Brain microvascular endothelial cell (primary cell): ENCODE measurements at places on chromosomes 11 and 22.

GRCh38 chr11:130112071-130112830 lies 42.6 kb downstream of the APLP2 start:
- no peak for DNase-seq

- no peak for DNase-seq
These were observed 140.2 kb downstream of the DDX10 start for GRCh38 chr11:108805030-108805429.

DNA sequence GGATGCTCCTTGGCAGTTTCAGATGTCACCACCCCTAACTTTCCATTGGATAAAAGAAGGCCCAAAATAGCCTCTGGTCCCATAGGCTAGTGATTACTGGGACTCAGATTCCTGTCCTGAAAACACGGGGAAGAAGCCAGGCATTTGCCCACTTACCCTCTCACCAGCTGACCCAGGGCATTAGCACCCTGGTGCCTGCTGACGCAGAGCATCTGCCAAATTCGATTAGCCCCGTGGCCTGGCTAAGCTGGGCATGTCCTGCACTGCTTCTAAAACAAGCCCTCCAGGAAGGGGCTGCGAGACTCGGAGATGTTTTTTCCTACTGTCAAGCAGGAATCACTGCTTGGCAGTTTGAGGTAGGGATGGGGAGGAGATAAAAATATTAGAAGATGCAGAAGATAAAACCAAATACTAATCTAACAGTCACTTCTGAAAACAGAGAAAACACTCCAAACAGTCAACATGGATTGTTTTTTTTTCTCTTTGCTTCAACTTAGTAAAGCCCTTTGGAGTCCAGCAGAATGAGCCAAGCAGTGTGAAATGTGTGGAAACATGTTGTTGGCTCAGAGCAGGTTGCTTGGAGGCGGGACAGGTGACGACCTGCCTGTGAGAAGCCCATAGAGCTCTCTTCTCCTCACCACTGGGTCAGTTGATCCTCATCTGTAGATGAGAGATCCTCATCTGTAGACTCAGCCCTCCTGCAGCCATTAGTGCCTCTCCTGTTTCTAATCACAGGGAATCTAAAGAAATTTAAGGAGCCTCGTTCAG lies 54.0 kb downstream of the BDNF start:
- DNase-seq = no peak

GRCh38 chr22:47801541-47802245 lies 1039.2 kb downstream of the TBC1D22A start:
- no peak for DNase-seq

DNA sequence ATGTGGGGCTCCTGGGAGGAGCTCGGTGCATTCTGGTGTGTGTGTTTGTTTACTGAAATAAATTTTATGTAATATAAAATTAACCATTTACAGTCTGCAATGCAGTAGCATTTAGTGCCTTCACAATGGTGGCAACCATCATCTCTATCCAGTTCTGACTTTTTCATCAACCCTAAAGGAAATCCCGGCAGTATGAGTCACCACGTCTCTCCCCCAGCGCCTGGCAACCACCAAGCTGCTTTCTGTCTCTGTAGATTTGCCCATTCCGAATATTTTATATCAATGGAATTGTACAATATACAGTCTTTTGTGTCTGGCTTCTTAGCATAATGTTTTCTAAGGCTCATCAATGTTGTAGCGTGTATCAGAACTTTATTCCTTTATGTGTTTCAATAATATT lies 300.5 kb downstream of the MIAT start:
- DNase-seq = no peak

DNA sequence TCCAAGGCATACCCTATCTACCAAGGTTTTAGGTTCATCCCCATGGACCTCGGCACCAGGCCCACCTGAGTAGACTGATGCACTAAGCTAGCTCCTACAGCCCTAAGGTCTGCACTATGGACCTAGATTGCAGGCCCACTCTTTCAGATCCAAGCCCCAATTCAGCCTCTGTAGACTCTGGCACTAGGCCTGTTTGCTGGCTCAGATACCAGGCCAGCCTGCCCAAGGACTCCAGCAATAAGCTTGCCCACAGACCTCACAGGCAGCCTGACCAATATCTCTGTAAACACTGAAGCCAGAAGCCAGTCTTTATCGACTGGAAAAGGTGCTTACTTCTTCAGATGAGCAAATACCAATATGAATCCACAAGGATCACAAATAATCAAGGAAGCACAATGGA lies 411.3 kb downstream of the INSC start:
- DNase-seq = no peak

GRCh38 chr22:18044548-18045271 lies 20.3 kb upstream of the MICAL3 start:
- DNase-seq = peak; percentile 18

GRCh38 chr22:42696331-42696967 lies 24.2 kb downstream of the A4GALT start:
- DNase-seq = no peak

DNA sequence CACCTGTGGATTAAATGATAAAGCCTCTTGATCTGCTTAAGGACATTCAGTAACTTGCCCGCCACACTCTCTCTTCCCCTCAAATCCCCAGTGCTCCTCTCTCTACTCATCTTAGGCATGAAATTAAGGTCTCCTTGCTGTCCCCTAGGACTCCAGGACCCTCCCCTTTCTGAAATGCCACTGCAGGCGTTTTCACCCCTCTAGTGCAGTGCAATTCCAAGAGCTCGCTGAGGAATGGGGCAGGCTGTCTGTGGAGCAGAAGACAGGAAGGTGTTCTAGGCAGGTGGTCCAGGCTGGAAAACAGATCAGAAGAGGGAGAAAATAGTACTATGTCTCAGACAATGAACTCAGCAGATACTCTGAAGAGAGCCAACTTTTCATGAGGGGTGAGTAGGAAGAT lies 55.8 kb upstream of the ARHGAP42 start:
- DNase-seq = no peak

GRCh38 chr11:74826901-74827300 lies 78.3 kb downstream of the RNF169 start:
- no peak for DNase-seq

DNA sequence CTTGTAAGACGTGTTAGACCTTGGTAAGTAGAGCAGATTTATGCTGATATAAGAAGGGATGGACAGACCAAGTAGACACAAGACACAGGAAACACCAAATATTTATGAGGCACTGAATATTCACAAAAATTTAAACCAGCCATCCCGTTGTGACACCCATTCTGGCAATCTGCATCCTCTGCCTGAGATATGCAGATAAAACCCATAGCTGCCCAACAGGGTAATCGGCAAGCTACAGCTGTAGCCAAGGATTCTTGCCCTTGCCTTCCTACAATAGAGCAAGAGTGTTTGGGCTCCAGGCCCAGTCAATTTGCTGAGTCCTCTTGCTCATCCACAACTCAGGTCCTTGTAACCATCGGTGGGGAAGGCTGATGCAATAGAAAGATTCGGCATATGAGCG lies 18.5 kb upstream of the MPZL2 start:
- no peak for DNase-seq

- DNase-seq = no peak
These were observed 55.7 kb upstream of the RASD2 start for GRCh38 chr22:35484651-35485556.

DNA sequence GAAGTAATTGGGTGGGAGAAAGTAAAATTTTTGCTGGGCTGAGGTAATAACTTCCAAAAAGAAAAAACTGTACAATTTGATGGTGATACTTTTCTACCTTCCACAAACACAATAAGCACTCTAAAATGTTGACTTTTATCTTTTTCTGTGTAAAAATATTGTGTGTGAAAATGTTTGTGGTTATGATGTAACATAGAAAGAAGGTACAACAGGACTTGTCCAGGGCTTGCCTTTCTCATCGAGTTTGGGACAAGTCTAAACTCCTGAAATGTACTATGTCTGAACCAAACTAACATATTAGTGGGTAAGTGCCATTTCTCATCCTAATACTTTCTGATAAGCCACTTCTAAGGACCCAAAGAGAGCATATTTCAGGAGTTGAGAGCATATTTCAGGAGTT lies 174.2 kb upstream of the PDGFD start:
- no peak for DNase-seq

DNA sequence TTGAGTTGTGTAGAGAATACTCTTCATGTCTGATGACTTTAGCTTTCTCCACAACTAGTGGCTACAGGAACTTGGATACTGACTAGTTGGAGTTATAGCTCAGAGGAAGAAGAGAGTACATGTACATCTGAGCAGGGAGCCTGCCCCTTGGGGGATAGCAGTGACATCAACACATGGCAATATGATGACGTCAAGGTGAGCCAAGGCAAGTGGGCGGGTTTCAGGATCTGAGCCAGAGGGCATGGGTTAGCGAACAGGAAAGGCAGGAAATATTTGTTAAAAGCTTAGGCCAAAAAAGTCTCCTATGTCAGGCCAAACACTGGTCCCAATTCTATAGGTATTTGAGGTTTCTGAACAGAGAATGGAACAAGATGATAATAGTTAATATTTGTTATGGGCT lies 42.0 kb upstream of the HORMAD2 start:
- peak; percentile 70 for DNase-seq

DNA sequence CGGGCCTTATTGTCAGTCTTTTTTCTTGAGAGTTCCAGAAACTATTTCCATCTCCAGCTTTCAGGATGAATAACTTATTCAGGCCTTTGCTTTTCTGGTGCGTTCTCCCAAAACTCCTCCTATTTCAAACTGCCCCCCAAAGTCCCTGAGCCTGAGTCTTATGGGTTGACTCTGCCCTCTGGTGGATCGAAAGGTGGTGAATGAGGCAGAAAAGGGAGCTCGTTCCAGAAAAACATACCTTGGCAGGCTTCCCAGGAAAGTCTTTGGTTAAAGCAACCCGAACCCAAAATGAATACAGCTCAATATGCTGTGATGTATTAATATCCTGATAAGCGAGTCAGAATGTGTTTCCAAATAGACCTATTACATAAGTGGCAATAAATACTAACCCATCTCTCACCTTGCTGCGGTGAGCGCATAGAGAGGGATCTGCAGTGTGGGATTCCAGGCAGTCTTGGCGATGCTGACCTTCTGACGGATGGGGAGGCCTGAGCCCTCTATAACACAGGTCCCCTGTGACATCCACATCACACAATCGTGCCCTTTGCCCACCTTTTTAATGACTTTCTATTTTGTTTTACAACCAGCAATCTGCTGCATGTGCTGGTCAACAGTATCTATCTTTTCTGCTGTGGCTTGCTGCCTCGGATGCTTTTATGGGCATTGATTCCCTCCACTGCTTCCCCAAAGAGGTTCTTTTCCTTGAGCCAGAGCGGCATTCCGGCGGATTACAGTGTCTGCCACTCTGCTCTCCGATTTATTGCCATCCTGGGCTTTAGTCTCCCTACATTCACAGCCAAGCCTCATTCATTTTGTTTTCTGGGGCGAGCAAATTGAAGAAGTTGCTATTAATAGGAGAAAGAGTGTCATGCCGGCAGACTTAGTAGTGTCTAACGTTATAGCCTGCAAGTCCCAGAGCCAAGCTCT lies 756.8 kb downstream of the NTM start:
- DNase-seq = peak; percentile 92

DNA sequence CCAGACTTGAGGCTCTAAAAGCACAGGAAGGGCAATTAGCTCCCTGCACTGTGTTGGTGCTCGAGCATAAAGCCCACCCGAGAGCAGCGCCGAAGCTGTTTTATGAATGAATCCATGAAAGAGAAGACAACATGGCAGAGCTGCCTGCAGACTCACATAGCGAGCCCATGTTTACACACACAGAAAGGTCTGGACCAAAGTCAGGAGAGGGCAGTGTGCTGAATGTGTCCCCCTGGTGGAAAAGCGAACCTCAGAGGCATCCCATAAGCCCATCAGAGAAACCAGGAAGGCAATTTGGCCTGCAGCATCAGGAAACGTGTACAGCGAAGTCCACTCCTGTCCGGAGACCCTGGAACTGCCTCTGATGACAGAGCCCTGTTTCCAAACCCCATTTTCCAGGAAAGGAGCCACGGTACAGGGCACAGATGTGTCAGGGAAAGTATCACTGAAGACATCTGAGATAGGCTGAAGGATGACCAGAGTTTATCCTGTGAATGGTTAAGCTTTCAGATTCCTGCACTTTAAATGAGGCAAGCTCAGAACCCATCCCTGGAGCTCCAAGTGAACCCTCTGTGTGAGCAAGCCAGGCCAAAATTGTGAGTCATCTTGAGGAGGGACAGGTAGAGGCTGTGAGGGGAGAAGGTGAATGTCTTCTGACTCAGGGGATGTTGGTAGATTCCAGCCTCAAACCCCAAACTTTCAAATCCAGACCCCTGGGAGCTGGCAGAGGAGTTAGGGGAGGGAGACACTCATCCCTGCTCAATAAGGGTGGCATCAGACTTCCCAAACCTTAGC lies 36.9 kb downstream of the CHRDL2 start:
- DNase-seq = no peak

DNA sequence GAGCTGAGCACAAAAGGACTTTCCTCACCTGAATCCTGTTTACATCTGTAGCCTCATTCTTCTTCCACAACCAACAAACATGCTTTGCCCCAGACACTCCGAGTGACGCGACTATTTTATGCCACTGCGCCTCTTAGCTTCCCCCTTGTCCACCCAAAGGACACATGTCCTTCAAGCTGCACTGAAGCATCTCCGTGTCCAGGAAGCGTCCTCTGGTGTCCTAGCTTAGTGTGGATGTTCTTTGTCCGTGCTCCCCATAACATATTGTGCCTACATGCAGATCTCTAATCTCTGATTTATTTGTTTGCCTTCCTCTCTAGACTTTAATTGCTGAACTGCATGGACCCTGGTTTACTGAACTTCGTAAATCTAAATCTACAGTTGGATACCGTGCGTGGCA lies 20.1 kb upstream of the CECR2 start:
- DNase-seq = no peak

GRCh38 chr11:65698205-65698604 lies 13.8 kb upstream of the KAT5 start:
- no peak for DNase-seq

DNA sequence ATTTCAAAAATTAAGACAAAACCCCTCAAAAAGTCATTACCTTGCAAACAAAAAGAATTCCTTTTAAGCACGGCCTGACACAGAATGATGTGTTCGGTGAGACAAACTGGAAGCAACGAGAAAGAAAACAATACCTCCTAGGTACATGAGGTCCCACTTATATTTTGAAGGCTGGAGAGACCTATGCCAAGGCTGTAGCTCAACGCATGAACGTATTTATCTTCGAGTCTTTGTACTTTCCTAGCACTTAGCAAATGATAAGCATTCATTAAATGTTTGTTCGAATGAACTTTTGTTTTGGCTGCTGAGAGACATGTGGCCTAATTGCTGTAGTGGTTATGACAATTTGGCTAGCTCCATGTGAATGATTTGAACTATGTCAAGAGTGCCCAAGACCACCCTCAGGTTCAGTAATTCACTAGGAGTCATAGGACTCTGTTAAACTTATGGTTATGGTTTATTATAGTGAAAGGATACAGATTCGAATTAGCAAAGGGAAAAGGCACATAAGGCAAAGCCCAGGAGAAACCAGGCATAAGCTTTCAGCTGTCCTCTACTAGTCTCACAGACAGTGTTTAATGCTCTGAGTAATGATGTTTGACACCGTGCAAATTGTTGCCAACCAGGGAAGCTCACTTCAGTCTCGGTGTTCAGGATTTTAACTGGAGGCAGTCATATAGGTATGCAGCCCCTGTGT lies 26.0 kb upstream of the HORMAD2 start:
- DNase-seq = no peak

DNA sequence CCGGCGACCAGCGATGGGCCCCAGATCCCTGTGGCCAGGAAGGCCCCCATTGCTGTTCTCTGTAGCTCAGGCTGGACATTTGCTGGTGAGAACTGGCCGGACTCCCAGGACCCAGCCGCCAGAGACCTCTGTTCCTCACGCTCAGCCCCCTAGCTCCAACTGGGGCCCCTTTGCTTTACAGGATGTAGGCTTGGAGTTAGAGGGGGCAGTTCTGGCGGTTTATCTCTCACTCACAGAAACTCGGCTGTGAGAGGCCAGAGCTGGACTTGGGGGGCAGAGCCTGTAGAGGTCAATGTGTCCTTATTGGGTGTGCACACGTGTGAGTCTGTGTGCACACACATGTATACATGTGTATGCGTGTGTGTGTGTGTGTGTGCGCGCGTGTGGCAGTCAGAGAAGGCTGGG lies 502 bp downstream of the SMIM38 start:
- DNase-seq = no peak
